ENCODE measurements at places on chromosomes 12 and 14. TPM values are rescaled to one million over a fixed set of nuclear protein-coding genes. Genes with fewer than 3 reads are reported as not detected.

DNA sequence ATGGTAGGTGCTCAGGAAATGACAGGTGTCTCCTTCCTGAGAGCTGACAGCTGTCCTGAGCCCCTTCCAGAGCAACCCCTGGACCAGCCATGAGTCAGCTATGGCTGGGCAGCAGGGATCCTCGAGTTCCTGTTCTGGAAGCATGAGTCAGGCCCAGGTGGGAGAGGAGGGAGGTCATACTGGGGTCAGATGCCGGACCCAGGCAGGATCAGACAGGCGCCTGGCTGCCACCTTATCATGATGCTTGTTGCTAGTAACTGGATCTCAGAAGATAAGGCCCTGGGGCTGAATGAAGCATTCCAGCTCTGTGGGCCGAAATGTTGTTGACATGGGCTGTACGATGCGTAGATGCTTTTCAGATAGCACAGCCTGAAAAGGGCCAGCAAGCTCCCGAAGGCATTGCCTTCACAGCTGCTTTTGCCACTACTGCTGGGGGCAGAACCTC is 17.4 kb upstream of the KRT7 start:
- peak; percentile 68 for DNase-seq

GRCh38 chr14:57933349-57933748 is 67.5 kb upstream of the SLC35F4 start:
- DNase-seq: no peak

Gene PTCSC3
- total RNA-seq: 2.8 TPM

DNA sequence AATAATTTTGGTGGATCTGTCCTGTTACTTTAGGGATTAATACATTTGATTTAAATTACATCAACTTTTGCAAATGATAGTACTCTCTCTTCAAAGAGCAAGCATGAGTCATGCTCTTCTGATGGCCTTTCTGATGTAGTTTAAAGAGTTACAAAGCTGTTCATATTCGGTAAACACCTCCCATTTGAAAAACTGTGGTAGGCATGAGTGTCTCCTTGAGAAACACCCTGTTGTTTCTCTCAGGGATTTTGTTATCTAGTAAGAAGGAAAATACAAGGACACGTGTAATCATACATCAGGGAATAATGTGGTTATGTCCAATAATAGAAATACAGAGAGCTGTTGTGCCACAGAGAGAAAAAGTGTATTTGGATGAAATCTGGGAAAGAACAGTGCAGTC is 53.3 kb upstream of the E2F7 start:
- DNase-seq: no peak

GRCh38 chr12:18753481-18754123 is 15.7 kb downstream of the CAPZA3 start:
- DNase-seq: no peak

Gene EPYC
- total RNA-seq: not detected

- DNase-seq: no peak
Measured at GRCh38 chr14:100268591-100269207, 29.8 kb downstream of the YY1 start.

GRCh38 chr14:90382491-90383125 is 14.2 kb upstream of the CALM1 start:
- peak; percentile 81 for DNase-seq

DNA sequence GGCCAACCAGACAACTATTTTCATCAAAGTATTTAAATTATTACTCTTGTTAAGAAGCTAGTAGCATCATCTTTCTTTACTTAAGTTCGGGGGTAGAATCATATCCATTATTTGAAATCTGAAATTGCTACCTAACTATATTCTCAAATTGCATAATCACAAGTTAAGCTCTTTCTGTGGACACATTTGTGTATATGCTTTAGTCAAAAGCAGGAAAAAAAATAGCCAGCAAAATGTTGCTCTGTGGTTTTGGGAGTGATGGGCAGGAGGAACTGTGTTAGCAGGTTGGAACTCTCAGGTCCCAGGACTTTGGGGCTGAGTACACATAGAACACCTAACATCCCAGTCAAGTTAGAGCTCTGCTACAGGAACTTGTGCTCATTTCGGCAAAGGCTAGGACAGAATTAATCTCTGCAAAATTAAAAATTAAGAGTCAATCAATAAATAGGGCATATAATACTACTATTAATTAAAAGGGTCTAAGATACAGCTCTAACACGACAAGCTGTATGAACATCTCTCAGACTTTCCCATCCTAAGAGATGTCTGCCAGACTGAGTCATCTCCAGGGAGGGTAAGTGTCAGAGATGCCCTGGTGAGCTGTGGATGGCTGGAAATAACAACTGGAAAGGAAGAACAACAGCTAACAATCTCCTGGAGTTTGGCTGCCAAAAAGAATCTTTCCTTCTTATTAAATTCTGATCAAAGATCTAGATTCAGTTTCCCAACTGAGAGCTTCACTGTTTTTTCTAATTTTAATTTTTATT is 203.5 kb upstream of the GZMB start:
- DNase-seq: no peak

Gene SCARB1
- total RNA-seq: 35.3 TPM

- peak; percentile 68 for DNase-seq
Measured at GRCh38 chr14:61320806-61321384, 484 bp upstream of the PRKCH start.

- DNase-seq: no peak
Measured at GRCh38 chr14:96538097-96538989, 36.2 kb downstream of the PAPOLA start.

Gene BTBD7
- 38.2 TPM for total RNA-seq

Gene KRT78
- total RNA-seq: not detected

Gene KRT72
- not detected for total RNA-seq

DNA sequence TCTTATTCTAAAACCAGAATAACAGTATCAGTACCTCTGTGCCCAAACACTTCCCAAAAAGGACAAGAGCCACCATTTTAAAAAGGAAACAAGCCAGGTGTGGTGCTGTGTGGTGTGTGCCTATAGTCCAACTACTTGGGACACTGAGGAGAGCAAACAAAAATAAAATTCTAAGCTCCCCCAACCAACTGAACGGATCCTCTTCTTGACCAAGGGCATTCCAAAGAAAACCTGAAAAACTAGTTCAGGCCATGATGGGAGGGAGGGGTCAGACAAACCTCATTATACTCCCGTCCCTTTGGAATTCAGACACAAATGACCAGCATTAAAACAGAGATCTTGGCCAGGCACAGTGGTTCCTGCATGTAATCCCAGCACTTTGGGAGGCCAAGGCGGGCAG is 20.5 kb downstream of the SLC11A2 start:
- DNase-seq: no peak

GRCh38 chr14:88863167-88863566 is 38.7 kb downstream of the TTC8 start:
- DNase-seq: no peak

- no peak for DNase-seq
Measured at GRCh38 chr12:114952573-114953271, 268.7 kb upstream of the TBX3 start.

- DNase-seq: no peak
Measured at GRCh38 chr12:52918351-52918750, 13.5 kb upstream of the KRT8 start.

Gene GDF11
- 5.8 TPM for total RNA-seq

GRCh38 chr12:27143256-27144069 is 61.1 kb upstream of the C12orf71 start:
- no peak for DNase-seq

GRCh38 chr14:75144944-75145343 is 18.1 kb upstream of the NEK9 start:
- DNase-seq: no peak

Gene PZP
- total RNA-seq: 0.67 TPM

DNA sequence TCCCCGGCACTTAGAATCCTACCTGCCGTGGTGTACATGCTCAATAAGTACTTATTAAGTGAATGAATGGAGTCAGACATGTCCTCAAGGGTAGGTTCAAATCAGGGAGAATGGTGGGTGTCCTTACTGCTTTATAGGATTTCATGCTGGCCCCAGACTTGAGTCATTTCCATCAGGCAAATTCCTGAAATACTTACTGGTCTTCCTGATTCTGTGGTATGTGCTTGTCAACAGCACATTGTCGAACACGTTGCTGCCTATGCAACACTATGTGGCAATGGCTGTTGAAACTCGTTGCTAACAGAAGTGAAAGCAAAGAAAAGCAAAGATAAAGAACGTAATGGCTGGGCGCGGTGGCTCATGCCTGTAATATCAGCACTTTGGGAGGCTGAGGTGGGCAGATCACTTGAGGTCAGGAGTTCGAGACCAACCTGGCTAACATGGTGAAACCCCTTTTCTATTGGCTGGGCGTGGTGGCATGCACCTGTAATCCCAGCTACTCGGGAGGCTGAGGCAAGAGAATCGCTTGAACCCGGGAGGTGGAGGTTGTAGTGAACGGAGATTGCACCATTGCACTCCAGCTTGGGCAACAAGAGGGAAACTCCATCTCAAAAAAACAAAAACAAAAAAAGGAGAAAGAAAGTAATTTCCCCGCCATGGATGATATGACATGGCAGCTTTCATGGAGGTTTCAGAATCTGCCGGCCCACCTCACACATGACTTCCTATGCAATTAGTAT is 214.9 kb downstream of the ZFP36L1 start:
- peak; percentile 81 for DNase-seq

DNA sequence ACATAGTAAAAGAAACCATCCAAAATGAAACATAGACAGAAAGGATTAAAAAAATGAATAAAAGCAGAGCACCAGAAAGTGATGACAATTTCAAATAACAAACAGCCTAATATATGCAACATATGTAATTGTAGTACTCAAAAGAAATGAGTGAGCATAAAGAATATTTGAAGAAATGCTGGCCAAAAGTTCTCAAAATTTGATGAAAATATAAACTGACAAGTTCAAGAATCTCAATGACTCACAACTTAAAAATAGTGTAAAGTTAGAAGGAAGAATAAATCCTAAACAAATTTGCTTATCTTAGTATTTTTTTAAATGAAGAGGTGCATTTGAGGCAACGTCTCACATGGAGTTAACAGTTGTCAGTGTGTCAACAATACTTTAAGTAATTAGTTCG is 498.9 kb downstream of the SLC6A15 start:
- DNase-seq: no peak

DNA sequence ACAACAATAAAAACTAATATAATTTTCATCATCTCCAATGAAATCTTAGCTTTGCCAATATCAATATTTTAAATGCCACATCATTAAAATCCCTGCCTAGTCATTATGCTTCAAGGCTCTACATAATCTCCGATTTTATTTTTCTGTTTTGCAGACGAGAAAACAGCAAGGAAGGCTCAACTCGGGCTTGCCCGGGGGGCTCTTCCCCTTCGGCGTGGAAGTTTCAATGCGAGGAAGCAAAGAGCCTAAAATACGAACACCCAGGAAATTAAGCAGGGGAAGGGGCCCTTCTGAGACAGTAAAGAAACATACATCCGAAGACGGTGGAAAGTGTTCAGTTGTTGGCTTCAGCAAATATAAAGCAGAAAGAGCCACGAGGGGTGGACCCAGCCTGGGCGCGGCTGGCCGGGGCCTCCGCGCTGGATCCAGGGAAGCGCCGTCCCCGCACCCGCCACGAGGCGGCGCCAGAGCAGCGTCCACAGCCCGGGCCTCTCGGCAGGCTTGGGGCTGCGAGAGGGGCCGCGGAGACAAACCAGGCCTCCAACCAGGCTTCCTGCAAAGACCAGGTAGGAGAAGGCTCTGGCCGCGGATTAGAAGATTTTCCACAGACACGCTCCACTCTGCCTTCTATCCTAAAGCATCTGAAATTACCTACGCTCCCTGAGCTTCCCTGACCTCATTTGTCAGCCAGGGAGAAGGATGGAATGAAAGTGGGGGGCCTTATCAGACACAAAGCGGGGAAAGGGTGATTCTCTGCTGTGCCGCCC is 77.2 kb downstream of the SERPINA3 start:
- DNase-seq: peak; percentile 76

Gene STAC3
- total RNA-seq: 6.0 TPM

GRCh38 chr14:74965486-74966153 is 10.2 kb upstream of the PGF start:
- DNase-seq: no peak

DNA sequence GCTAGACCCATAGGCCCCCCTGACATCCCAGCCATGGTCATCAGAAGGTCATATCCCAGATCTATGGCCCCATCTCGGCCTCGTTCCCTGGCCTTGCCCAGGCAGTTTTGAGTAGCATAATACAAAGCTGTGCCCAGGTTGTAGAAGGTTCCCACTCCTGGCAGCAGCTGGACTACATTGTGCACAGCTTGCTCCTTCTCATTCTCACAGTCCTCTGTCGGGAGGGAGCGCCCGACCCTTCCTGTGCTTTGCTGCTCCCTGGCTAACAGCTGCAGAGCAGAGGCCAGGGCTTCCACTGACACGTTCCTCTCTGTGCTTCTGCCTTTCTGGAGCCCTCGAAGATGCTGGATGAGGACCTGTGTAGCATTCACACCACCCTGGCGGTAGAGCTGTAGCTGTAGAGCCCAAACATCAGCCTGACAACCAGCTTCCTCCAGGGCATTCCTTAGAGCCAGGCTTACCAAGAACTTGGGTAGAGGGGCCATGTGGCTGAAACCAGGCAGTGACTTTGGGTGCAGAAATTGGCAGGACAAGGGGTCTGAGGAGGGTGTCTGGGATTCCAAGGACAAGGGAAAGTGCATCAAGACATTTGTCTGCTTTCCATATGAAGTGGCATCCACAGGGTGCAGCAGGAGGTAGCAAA is 1.0 kb downstream of the APOF start:
- DNase-seq: no peak

DNA sequence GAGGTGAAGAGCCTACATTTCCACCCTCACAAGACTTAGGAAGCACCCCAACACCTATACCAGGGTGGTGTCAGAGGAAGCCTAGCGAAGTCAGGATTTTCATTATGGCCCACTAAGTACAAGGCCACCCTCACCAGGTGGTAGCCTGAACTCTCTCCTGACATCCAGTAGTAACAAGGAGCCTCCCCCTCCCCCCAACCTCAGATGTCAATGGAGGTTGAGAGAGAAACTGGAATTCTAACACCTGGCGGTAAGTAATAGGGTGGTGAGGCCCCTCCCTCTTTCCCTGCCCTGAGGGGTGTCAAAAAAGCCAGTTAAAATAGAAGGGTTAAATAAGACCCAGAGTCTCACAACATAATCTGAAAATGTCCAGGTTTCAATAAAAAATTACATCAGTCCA is 37.6 kb downstream of the SINHCAF start:
- no peak for DNase-seq

Gene OTOGL
- 0.09 TPM for total RNA-seq

Gene OLR1
- total RNA-seq: 96.1 TPM

GRCh38 chr14:96894966-96895365 is 97.8 kb downstream of the VRK1 start:
- no peak for DNase-seq

DNA sequence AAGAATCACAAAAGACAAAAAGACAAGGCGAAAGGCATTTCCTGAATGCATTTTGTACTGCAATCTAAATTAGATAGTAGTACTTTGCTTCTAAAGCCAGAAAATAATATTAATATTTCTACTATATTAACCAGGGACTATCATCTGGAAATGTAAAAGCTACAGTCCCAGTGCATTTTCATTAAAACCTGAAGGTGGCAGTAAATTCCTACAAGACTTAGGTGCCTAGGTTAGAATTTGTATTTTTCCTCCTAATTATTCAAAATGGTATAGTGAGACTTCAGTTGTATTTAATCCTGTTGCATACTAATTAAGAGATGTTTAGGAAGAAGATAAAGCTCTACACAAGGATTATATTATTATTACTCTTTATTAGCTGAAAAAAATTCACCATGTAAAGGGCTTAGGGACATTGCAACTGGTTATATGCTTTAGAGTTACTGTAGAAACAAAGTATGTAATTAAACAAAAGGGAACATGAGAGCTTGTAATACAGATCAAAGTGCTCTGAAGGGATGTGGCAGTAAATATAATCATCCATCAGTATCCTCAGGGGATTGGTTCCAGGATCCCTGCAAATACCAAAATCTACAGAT is 53.6 kb downstream of the BRMS1L start:
- no peak for DNase-seq

Gene PRKD1
- 17.2 TPM for total RNA-seq

Measured in upper lobe of right lung (tissue), 1 donor.